ENCODE measurements at places on chromosomes 6 and 20.

DNA sequence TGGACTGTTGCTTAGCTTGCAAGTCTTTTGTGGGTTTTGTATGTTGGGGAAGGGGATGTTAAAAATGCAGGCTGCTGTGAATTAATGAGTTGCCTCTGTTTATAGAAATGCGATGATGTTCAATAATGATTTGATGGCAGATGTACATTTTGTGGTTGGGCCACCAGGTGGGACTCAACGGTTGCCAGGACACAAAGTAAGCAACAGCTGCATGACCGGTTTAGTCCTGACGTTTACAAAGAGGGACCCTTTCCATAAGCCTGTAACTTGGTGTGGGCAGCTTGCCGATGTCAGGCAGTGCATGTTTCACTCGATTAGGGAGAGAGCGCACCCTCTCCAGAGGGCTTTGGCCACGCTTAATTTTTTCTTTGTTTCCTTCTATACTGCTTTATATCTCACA is 1.3 kb downstream of the BTBD3 start:
- no peak for DNase-seq

GRCh38 chr6:166323395-166323794 is 15.2 kb upstream of the PRR18 start:
- no peak for DNase-seq

DNA sequence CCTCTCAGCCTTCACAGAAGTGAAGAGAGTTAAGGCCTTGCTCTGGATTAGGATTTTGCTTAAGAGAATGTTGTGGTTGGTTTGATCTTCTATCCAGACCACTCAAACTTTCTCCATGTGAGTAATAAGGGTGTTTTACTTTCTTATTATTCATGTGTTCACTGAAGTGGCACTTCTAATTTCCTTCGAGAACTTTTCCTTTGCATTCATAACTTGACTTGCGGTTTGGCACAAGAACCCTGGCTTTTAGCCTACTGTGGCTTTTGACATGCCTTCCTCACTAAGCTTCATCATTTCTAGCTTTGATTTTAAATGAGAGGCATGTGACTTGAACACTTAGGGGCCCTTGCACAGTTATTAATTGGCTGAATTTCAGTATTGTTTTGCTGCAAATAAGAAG is 166.1 kb upstream of the OPRM1 start:
- DNase-seq: no peak

GRCh38 chr6:16712255-16712930 is 48.9 kb downstream of the ATXN1 start:
- DNase-seq: peak; percentile 28

DNA sequence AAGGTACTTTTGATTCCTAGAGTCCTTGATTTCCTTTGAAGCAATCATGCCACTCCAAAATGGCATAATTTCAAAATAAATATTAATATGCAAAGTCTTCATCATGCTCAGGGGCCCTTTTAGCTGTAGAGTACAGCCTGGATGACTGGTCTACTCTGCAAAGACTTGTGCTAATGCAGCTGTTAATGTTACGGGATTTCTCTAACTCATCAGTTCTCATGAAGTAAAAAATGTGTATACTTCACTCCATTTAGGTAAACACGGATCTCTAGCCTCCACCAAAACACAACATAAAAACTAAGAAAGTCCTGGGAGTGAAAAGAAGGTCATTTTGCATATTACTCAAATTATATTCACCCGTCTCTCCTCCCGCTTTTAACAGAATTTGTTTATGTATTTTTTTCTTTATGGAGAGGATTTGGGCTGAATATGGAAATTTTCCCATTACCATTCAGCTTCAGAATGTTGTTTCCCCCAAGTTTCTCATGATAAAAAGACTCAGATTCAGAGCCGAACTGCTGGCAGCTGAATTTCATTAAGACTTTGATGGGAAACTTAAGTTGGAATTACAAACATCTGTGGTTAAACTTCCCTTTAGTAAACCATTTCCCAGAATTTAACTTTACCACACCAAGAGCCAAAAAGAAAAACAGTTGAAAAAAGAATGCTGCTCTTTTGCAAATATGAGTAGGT is 8.7 kb downstream of the LAMA4 start:
- no peak for DNase-seq

DNA sequence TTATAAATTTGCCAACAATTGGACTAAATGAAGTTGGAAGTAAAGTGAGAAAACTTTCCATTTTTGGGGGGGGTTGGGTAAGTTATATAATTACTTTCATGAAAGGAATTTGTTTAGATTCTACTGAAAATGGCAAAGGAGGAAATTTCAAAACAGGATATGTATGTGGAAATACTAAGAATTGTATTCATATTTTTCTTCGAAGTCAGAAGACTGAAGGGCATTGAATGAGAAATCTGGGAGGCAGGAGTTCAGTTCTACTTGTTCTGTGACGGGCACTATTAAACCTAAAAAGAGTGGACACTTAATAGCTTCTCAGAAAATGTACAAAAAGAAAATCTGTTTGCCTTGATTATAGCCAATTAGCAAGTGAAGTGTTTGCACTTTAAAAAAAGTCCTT is 114.7 kb downstream of the PRIM2 start:
- DNase-seq: no peak

DNA sequence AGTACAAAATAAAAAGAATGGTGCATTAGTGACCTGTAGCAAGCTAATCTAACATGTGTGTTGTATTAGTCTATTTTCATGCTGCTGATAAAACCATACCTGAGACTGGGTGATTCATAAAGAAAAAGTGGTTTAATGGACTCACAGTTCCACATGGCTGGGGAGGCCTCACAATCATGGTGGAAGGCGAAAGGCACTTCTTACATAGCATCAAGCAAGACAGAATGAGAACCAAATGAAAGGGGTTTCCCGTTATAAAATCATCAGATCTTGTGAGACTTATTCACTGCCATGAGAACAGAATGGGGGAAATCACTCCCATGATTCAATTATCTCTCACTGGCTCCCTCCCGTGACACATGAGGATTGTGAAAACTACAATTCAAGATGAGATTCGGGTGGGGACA is 45.4 kb upstream of the AIG1 start:
- no peak for DNase-seq

DNA sequence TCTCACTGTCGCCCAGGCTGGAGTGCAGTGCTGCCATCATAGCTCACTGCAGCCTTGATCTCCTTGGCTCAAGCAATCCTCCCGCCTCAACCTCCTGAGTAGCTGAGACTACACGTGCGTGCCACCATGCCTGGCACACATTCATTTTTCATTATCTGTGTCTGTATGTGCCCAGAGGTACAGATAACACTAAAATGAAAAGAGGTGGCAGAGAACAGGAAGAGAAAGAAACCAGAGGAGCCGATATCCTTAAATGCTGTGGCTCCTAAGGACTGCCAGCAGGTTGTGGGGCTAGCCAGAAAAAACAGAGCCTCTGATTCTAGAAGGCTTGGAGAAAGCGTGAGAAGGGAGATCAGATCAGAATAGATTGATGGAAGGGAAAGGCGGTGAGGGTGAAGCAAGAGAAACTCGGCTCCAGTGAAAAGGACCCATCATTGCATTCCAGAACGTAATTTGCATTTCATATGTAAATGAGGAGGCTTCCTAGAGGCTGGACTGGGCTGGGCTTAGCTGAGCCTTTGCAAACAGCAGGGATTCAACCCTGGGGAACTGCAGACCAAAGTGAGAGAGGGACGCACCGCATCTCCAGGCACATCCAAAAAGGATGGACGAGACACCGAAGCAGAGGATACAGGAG is 64.2 kb downstream of the GCNT2 start:
- DNase-seq: no peak

- DNase-seq: no peak
Observed at GRCh38 chr6:109170333-109170732, 75.0 kb downstream of the CEP57L1 start.

DNA sequence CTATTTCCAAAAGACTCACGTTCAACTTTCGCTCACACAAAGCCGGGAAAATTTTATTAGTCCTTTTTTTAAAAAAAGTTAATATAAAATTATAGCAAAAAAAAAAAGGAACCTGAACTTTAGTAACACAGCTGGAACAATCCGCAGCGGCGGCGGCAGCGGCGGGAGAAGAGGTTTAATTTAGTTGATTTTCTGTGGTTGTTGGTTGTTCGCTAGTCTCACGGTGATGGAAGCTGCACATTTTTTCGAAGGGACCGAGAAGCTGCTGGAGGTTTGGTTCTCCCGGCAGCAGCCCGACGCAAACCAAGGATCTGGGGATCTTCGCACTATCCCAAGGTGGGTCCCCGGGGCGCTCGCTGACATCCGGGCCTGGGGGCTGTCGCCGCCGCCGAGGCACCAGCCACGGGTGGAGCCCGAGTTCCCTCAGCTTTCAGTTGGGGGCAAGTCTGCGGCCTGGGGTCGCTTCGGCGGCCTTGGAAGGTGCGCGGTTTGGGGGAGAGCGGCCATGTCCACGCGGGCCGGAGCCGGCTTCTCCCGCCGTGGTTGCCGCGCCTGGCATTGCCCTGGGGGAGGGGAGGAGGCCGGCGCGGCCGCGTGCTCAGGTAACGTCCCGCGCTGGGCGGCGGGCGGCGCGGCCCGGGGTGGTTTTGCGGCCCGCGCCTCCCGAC is 429 bp downstream of the AMD1 start:
- no peak for DNase-seq

- no peak for DNase-seq
Observed at GRCh38 chr6:105251689-105252088, 71.9 kb upstream of the POPDC3 start.

DNA sequence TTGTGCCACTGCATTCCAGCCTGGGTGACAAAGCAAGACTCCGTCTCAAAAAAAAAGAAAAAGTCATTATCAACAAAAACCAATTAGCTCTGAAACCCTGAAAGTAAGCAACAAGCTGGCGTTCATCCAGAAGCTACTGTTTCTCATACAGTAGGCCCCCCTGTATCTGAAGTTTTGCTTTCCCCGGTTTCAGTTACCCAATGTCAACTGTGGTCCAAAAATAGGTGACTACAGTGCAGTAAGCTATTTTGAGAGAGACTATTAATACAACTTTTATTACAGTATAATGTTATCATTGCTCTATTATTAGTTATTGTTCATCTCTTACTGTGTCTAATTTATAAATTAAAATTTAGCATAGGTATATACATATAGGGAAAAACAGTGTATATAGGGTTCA is 135.1 kb downstream of the KIF16B start:
- DNase-seq: no peak

- no peak for DNase-seq
Observed at GRCh38 chr6:15391500-15391899, 145.6 kb downstream of the JARID2 start.

DNA sequence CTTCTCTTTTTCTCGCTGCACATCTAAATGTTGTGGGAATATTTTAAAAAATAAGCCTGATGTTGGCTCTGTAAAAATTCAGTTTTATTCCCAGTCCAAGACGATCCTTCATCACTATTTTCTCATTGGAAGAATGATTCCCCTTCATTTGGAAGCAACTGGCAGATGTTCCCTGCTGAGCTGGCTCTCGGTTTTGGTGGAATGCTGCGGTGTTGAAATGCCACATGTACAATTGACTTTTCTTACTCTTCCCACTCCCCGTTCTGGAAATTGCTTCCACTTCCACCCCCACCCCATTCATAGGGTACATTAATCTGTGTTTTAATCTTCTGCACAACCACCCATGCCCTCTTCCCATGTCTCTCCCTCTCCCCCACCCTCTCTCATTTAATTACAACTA is 496.3 kb upstream of the MAP3K7 start:
- no peak for DNase-seq

GRCh38 chr20:10368702-10369041 is 65.3 kb downstream of the MKKS start:
- no peak for DNase-seq

DNA sequence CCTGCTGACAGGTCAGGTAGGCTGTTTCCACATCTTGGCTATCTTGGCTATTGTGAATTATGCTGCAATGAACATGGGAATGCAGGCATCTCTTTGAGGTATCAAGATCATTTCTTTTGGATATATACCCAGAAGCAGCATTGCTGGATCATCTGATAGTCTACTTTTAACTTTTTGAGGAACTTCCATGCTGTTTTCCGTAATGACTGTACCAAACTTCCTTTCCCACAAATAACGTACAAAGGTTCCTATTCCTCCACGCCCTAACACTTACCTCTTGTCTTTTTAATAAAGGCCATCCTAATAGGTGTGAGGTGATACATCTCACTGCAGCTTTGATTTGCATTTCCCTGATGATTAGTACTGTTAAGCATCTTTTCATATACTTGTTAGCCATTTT is 338.7 kb upstream of the RUNX2 start:
- no peak for DNase-seq

- DNase-seq: no peak
Observed at GRCh38 chr6:144265061-144265357, 20.1 kb upstream of the UTRN start.

DNA sequence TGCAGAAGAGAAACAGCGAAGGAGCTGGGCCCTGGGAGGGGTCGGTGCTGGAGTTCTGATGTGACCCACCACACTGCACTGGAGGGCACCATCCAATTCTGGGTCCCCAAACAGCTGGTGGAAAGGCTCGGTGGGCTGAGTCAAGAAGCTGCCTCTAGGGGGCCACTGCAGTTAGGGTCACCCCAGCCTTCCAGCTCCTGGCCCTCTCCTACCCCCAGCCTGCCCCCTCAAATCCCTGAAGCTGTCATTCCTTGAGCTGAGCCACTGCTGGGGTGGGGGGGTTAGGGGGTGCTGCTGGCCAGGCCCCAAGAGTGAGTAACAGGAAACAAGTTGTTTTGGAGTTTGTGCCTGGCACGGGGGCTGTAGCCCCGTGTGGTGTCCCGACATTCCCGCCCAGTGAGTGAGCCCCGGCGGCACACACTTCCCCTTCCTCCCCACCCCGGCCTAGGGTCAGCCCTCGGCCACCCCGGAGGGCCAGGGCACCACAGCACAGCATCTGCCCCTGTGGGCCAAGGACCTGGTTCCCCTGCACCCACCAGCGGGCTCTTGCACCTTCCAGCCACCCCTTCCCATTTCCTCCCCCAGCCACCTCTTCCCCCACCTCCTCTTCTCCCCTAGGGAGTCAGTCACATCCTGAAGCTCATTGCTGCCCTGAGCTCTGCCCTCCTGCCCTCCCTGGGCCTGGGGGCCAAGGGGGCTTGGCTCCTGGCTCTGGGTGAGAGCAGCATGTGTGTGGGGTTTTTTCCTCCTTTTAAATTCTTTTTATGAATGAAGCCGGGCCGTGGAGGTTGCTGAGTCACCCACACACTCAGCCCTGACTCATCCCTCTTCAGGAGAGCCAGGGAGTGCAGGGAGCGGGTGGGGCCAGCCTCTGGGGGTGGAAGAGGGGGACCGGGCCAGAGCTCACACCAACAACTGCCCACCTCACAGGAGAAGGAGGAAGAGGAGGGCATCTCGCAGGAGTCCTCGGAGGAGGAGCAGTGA is 4.6 kb downstream of the SMIM29 start:
- peak; percentile 54 for DNase-seq

DNA sequence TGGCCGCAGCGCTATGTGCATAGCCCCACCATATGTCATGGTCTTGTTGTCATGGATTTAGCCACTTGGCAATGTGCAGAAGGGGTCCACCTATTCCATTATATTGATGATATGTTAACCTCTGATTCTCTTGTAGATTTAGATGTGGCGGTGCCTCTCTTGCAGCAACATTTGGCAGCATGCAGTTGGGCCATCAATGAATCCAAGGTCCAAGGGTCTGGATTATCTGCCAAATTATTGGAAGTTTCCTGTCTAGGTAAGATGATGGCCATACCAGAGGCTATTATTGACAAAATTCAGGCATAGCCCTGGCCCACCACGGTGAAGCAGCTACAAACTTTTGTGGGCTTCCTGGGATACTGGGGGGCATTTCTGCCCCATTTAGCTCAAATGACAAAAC is 31.4 kb downstream of the HDDC2 start:
- no peak for DNase-seq

- no peak for DNase-seq
Observed at GRCh38 chr6:11773013-11773412, 5.6 kb downstream of the ADTRP start.

GRCh38 chr6:148864941-148865340 is 118.1 kb downstream of the UST start:
- DNase-seq: no peak
